ENCODE measurements at places on chromosomes 2 and 18.

GRCh38 chr2:182504903-182505302 lies 78.1 kb upstream of the PDE1A start:
- no peak for DNase-seq

DNA sequence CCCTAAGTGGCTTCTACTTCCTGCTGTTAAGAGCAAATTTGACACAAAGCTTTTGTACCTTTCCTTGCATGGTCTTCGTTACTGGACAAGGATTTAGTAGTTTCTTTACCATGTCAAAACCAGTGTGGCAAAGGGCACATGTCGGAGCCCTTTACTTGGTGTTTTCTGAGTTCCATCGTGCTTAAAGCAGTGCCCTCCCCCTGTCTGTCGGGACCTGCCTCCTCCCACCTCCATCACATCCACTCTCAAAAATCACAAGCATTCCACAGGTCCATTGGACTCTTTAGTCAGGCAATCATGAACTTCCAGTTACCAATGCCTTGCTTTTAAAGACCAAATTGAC lies 763 bp downstream of the CCDC141 start:
- no peak for DNase-seq

DNA sequence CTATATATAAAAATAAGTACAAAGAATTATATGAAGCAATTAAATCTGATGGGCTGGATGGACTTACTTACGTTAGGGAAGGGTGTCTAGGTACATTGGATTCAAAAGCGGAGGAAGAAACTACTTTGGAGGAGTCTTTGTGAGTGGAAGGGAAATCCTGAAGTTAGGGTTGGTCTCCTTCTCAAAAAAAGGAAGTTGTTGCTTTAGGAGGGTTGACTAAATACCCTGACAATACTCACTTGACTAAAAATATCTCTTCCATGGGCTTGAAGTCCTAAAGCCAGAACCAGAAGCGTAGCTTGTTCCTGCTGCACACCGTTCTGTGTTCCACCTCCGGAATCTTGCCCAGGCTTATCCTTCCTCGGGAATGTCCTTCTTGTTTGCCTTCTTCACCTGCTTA lies 143.3 kb upstream of the ZEB2 start:
- no peak for DNase-seq

DNA sequence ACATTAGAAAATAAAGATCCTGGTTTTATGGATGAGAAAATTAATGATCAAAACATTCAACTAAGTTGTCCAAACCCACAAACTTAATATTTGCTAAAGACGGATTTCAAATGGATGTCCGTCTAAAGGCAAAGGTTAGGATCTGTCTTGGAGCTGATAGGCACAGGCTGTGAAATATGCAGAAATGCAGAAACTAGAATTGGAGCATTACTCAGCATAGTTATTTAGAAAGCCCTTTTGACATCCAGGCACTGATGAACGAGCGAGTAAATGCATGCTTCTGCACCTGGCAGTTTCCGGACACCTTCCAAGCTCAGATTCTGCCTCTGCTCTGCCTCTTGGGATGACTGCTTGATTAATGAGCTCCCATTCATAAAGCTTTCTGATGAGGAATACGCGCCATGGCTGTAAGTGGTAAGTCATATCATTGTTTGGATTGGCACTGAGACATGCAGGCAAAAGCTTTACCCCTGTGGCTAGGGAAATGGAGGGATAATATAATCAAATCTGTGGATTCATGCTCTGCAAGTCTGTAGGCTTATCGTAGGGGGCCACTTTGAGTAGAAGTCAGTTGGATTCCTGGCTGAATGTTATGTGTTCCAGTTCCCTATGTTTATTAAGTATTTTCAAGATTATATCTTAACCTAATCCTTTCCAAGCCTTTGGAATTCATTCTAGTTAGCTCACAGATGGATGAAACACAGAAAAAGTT lies 2176.3 kb upstream of the CELF4 start:
- no peak for DNase-seq

DNA sequence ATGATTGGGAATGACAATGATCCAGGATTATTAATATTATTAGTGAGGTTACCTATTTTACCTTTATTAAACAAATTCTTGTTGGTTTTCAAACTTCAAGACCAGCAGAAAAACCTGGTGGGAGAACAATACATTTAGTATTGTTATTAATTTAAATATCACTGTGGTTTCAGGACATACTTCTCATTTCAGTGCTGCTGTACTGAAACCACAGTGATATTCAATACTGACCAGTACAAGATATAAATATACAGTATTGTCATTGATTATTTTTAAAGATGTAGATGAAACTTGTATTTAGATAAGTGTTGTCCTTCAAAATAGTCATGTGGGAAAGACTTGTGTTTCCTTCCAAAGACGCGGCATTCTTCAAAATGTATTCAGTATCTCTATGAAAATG lies 1047.3 kb upstream of the CELF4 start:
- no peak for DNase-seq

DNA sequence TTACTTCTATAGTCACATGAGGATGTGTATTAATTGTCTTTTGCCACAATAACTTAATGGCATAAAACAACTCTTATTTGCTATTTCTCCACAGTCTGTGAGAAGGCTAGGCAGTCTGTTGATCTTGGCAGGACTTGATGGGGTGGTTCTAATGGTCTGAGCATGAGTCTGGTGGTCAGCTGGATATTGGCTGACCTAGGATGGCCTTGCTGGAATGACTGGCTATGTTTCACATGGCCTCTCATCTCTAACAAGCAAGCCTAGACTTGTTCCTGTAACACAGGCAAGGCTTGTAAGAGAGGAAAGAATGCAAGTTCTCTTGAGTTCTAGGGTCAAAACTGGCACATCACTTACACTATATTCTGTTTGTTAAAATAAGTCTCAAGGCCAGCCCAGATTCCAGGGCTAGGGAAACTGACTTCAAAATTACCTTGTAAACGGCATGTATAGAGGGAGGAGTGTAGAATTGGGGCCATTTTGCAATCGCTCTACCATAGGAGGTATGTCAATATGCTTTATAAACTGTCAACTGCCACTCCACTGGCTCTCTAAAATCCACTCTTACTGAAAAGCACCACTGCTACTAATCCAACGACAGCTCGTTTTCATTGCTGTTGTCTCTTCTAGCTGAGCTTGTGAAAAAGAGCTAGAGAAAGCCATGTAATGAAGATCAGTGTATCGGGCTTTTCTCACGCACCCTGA lies 325.0 kb upstream of the PKDCC start:
- DNase-seq = no peak

DNA sequence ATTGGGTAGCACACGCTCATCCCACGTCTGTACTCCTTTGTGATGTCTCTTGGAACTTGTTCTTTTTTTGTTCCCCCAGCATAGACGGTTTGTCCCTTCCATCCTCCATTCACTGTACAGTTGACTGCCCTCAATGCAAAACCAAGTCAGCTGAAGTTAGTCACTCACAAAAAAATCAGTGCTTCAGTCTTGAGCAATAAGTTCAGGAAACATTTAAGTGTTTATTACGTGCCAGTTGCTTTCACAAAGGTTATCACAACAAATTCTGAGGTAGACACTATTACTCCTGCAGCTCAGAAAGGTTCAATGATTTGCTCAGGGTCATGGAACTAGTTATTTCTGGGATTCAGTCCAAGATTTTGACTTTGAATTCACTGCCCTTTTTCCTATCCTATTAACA lies 102.2 kb downstream of the PDE1A start:
- DNase-seq = no peak

- DNase-seq = no peak
Observed at GRCh38 chr18:25279133-25279532, 72.8 kb downstream of the ZNF521 start.

Data from nucleus accumbens (tissue), 56 donors.